ENCODE measurements at places on chromosomes 2 and 18.
A peak's percentile ranks its signal among the peaks of the same experiment; 100 is the strongest.

GRCh38 chr2:215756346-215756730 is 257.0 kb downstream of the MREG start:
- DNase-seq: no peak

- DNase-seq: peak; percentile 35
These were observed 1.8 kb upstream of the TBR1 start for GRCh38 chr2:161414042-161415033.

DNA sequence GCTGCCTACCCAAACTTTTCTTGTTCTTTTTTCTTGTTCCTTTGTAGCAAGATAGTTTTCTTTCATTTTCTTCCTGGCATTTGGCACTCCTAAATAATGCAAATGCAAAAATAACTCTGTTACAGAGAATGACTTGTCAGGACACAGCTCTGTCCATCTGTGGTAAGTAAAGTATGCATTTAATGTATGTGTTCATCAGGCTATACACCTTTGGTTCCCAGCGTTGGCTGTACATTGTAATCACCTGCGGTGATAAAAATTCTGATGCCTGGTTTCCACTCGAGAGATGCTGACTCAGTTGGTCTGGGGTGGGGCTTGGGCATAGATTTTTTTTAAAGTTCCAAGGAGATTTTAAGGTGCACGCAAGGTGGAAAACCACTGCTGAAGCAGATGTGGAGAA is at the start of gene SERPINB13:
Gene SERPINB13, plus strand, starts transcription at position 378 of the 400 bp plus-strand sequence. CDS start 1,325 bp downstream, outside the sequence.
- no peak for DNase-seq

DNA sequence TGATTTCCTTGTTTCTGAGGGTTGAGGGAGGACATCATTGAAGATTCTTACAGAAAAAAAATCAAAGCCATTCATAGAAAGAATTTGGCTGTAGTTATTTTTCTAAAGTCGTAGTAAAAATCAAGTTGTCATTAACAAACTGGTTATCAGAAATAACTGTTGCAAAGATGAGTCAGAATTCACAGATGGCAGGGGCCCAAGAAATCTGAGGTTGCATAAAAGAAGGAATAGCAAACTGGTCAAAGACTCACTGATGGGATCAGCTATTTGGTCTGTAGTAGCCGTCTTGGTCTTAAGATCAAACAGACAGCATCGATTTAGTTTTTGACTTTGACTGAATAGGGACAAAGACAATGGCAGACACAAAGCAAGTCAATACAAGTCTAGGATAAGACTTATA is 334.3 kb downstream of the FIGN start:
- peak; percentile 53 for DNase-seq

DNA sequence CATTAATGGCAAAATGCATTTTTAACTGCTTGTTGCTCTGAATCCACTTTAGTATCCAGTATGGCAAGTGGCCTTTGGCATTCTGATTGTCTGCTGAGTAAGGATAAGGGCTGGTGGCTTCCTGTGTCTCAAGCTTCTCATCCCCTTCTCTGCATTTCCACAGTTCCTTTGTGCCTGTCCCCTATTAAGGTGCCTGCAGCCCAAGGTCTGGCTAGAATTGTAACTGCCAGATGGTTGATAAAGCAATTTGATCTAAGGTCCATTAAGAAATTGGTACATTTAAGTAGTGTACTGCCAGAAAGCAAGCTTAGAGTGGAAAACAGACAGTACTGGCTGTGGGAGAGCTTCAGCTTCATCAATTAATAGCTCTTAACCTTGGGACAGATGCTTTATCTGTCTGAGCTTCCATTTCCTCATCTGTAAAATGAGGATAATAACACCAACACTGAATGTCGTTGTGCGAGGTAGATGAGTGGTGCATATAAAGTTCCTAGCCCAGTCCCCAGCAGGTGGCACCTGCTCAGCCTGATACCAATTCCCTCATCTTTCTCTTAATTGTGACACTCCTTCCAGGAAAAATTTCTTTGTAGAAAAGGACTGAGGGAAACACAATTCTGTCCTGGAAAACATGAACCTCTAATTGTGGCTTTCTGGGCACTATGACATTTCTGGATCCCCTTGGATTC is 570.6 kb upstream of the GCFC2 start:
- no peak for DNase-seq

DNA sequence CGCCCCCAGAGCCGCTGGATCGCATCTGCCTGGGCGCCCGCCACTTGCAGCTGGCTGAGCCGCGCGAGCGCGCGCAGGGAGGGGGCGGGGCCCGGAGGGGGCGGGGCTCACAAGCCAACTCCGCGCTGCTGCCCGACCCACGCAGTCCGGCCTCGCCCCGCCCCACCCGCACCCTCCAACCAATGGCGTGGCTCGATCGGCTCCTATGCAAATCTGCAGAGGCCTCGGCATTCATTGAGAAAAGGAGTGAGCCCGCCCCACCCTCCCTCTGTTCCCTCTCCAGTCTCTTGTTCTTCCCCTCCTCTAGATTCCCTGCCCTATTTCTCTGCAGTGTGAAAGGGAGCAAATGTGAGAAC is at the start of gene ALK:
Gene ALK, minus strand, starts transcription at position 27 of the 356 bp plus-strand sequence. CDS start 927 bp downstream, outside the sequence.
- peak; percentile 60 for DNase-seq

DNA sequence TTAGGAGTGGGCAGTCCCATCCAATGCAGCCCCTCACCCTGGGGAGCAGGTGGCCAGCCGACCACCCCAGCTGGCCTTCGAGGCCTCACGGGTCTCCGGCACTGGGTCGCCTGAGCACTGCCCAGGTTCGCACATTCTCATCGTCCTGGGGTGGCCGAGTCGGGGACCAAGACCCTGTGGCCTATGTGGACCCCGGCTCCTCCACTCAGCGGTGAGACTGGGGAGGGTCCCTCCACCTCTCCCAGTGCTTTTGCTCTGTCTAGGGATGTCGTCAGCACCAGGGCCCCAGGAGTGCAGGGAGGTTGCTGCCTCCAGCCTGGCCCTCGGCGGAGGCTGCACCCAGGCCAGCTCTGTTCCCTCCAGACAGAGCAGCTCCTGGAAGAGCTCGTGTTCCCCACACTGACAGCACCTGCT is 89.6 kb downstream of the TPO start:
- no peak for DNase-seq

GRCh38 chr18:47283476-47283875 is 32.0 kb upstream of the SKOR2 start:
- peak; percentile 15 for DNase-seq

DNA sequence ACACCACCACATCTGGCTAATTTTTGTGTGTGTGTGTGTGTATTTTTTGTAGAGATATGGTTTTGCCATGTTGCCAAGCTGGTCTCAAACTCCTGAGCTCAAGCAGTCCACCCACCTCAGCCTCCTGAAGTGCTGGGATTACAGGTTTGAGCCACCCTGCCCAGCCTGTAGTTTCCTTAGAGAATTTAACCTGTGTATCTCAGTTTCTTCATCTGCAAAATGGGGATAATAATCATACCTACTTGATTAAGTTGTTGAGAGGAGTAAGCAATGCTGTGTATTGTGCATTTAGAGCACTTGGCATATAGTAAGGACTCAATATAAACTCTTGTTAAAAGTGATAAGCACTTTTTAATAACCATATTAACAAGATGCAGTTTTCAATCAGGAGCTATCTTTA is 6.3 kb upstream of the SANBR start:
- DNase-seq: no peak

DNA sequence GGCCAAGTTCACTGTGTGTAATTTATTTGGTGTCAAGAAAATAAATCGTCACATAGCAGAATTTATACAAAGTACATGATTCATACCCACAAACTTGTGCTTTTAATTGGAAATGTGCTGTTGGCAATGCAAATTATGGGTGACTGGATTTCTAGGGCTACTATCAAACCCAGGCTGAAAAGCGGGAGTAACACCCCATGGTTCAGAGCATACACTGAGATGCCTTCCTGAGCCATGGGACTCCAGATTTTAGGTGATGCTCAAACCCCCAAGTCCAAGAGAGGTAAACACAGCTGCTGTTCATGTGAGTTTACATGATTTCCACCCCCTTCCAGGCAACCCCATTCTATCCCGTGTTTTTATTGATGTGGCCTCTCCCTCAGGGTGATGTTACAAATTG is 565.9 kb upstream of the ID2 start:
- DNase-seq: no peak

DNA sequence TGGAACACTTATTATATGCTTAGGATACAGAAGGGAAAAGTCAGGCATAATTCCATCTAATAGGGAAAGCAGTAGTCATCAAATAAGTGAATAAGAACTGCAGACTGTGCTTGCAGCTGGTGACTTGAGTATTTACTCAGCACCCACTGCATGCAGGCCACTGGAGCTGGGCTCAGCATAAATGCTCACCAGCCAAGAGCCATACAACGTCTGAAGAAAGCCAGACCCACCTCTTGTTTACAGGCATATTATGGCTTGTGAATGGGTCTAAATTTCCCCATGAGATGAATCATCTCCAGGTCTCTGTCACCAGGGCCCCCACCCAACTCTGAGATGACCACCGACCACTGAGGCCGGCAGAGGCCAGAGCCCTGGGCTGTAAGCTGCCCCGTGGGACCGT is 123.8 kb upstream of the PKDCC start:
- DNase-seq: peak; percentile 79

- no peak for DNase-seq
These were observed 502.2 kb upstream of the NRXN1 start for GRCh38 chr2:51534166-51534565.

DNA sequence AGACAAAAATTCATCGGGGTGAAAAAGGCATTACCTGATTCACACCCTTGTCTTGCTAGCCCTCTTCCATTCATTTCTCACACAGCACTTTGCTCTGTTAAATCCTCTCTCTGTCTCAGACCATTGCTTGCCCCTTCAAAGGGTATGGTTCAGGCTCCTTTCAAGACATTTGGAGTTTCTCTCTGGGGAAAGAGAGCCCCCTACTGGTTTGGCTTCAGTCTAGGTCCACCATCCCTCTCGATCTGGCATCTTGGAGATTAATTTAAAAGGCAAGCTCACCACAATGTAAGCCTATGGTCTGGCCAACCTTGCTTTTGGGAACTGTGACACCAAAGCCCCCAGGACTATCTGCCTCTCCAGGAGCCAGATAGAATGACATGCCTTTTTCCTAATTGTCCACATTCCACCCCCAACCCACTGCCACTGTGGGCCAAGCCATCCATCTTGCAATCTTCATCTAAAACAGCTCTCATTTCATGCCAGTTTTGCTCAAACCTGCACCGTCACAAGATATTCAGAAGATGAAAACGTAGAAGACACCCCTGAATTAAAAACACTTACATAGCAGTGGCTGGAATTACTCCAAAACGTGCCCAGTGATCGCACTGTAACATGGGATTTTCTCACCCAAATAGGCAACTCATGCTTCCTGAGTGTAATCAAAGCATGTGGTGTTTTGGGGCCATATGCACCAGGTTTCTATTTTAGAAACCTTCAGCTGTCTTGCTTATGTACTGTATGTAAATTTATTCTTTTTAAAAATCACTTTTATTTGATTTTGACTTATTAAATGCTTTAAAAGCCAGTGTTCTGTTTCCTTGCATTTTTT is 93.9 kb downstream of the FARSB start:
- peak; percentile 66 for DNase-seq

DNA sequence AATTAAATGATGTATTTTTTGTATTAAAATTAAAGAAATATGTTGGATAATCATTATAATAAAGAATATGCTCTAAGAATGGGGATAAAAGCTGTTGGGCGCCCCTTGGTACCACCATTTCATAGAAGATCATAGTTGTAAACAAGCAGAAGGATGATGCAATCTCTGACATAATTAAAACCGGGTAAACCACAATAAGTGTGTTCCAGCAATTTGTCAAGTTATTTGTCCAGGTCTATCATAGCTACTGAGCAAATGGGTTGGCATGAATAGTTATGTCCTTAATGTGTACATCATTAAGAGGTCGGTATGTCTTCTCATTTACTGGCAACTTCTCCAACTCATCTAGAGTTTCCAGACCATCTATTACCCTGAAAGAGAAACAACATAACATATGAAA is 6.7 kb upstream of the CLK1 start:
- no peak for DNase-seq

DNA sequence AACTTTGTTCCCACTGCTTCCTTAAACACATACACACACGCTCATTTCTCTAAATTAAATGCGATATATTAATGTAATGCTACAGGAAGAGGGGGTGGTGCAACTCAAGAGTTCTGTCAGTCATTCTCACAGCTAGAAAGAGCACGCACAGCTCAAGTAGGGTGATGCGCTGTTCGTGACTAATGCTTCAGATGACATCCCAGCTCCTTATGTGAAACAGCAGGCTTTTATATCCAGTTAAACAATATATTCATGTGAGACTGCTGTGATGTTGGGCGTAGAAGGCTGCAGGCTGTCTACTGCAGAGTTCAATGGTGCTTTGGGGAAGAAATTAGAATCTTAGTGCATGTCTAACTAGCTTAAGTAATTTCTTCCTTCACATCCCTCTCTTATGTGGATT is 912.6 kb upstream of the FSHR start:
- no peak for DNase-seq

GRCh38 chr2:181289698-181290097 is 167.5 kb upstream of the ITGA4 start:
- DNase-seq: no peak

DNA sequence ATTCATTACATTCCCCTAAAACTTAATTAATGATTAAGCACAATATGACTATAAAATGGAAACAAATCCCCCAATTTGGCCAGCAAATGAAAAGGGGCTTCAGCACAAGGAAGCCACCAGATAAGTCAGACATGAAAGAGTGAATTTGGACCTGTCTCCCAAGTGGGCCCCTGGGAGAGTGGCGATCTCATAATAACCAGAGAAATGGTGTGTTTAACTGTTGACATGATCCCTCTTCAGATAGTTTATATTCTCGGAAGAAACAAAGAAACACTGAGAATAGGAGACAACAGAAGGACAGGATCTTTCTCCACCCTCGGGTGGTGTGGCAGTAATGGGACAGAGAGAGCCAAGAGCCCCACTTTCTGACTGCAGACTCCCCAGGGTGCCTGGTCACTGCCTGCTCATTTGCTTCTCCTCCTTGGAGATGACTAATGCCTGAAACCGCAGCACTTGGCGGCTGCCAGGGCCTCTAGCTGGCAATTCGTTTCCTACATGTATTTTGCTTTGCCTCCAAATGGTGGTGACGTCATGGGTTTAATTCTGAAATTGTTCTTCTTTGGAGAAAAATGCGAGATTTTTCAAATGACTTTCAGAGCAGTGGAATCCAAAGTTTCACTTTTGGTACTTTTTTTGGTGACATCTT is 46.4 kb upstream of the SPP2 start:
- peak; percentile 56 for DNase-seq

DNA sequence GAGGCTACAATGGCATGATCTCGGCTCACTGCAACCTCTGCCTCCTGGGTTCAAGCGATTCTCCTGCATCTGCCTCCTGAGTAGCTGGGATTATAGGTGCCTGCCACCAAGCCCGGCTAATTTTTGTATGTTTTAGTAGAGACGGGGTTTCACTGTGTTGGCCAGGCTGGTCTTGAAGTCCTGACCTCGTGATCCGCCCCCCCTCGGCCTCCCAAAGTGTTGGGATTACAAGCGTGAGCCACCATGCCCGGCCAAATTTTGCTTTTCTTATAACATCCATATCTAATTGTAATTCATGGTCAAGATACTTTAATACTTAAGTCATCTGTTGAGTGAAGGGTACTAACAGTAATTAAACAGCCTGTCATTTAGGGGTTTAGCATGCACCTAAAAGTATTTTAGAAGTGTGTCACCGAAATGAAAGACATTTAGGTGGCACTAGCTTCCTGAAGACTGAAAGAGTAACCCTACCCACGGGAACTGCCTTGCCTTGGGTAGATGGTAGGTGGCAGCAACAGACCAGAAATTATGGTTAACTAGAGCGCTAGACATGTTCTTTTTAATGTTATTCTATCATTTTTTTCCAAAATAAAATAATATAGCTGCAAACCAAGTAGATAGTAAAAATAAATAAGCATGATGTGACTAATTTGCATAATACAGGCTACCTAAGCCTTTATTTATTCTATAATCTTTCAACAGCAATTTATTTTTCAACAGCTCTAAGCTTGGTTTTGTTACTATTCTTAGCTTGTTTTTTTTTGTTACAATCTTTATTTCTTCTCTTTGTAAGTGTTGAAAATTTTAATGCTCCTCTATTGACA is 8.6 kb upstream of the ACYP2 start:
- DNase-seq: peak; percentile 56

All from fibroblast of villous mesenchyme (primary cell).